Putamen (tissue), 1 donor: ENCODE measurements at places on chromosomes 1 and 21.

DNA sequence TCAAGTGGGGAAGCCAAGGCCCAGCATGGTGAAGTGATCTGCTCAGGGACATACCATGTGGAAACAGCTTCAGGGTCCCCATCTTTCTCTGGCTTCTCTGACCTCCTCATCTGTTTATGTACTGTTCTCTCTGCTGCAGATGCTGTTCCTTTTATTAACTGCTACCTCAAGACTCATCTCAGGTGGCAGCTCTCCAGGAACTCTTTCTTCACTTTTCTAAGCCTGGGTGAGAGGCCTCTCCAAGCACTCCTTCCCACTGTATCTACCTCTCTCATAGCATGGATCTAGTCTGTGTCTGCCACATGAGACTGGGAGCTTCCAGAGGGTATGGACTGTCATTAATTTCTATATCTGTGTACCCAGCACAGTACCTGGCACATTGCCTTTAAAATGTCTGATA is 73.4 kb upstream of the PPM1J start:
- no peak for DNase-seq

DNA sequence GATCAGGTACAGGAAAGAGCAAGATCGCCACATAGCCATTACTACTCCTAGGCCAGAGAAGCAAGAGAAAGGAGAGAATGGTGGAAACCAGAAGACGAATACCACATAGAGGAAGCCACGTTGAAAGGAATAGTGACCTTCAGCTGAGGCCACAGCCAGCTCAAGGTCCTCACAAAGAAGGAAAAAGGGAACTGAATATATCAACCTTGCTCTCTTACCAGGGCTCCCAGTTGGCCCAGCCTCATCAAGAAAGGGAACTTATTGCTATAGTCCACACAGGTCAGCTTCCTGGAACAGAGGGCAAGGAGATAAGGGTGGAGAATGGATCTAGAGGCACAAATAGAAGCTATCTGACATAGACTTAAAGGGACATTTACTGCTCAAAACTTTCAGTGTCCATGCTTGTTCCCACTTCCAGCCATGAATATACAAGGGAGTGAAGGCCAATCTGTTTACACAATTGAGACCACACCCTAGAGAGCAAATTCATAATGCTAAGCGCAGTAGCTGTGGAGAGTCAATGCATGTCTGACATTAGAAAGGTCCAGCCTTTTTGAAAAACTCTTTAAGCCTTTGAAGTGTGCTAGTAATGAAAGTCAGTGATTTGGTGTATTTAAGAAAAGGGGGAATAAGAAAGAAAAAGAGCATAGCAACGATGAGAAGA is 120.7 kb upstream of the ZC3H11B start:
- no peak for DNase-seq

DNA sequence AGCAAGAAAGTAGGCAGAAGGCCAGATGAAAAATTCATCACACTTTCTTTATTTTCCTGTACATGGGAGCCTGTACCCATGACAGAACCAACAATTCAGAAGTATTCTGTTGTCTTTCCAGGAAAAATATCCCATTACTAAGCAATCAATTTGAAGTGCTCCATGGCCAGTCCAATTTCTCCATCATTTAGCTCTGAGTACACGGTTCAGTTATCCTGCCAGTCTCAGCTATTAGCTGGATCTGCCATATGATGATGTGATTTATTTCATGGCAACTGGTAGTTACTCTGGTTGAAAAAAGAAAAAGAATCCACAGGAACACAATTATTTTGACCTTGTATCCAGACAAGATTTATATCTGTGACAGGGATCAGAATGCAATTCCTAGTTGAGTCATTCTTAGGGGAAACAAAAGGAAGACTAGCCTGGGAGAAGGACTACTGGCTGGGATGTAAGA is 70.6 kb upstream of the GORAB start:
- DNase-seq = no peak

DNA sequence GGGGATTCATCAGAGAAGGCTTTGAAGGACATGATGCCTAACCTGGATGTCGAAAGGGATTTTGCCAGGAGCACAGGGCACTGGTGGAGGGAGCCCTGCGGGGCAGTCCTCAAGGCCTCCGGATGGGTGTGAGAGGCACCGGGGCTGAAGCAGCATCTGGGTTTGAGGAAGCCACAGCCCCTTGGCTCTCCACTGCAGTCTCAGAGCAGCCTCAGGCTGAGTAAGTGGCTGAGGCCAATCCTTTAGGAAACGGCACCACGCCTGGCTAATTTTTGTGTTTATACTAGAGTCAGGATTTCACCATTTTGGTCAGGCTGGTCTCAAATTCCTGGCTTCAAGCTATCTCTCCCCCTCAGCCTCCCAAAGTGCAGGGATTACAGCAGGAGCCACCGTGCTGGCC is 12.0 kb downstream of the ERVH48-1 start:
- DNase-seq = no peak

- DNase-seq = no peak
These were observed 119.2 kb upstream of the SPATA6 start for GRCh38 chr1:48591181-48591580.

GRCh38 chr1:113133038-113133437 is 60.0 kb downstream of the LRIG2 start:
- no peak for DNase-seq
